ENCODE measurements at places on chromosomes 11 and 22.

GRCh38 chr11:72520815-72521214 lies 86.5 kb upstream of the CLPB start:
- no peak for DNase-seq

DNA sequence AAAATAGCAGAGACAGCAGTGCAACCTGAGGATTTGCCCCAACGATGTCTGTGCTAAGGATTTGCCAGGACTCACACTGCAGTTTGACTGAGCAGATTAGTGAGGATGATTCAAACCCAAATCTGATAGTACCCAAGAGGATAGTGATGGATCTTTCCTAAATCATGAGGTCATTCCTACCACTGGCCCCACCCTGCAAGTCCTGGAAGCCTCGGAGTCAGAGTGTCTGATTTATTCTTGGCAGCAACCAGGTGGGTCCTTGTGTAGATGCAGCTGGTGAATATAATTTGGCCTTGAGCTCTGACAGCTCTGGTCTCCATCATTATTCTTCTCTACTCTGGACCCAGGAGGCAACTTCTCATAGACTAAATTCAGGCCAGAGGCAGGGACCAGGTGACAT lies 179.3 kb upstream of the RAG2 start:
- no peak for DNase-seq

- DNase-seq = no peak
Measured at GRCh38 chr11:63277345-63277943, 34.0 kb upstream of the SLC22A25 start.

DNA sequence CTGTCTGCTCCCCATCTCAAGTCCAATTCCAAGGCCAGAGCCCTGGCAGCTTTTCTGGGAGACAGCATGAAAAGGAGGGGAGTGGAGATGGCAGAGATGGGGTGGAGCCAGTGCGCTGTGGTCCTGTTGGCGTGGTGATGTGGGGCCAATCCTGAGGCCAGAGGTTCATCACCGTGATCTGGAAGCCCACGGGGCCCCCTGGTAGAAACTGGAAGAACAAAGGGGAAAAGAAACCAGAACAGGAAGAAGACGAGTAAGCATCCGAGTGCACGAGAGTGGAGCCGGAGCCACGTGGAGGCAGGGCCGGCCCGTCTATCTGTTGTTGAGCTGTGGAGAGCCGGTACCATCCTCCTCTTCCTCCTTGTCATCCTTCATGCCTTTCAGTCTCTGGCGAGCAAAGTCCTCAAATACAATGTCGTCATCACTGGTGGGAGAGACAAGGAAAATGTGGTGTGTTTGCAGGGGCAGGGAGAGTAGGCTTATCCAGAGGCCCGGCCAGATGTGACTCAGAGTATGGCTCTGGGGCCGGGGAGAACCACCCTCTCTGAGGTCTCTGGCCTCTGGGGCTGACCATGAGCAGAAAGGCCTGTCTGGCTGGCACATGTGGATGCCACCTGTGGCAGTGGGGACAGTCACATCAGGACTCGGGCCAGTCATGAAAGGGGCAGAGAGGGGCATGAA lies 25.4 kb downstream of the TPBGL start:
- DNase-seq = no peak

GRCh38 chr11:6648501-6648900 lies 7.1 kb downstream of the DCHS1 start:
- DNase-seq = no peak

DNA sequence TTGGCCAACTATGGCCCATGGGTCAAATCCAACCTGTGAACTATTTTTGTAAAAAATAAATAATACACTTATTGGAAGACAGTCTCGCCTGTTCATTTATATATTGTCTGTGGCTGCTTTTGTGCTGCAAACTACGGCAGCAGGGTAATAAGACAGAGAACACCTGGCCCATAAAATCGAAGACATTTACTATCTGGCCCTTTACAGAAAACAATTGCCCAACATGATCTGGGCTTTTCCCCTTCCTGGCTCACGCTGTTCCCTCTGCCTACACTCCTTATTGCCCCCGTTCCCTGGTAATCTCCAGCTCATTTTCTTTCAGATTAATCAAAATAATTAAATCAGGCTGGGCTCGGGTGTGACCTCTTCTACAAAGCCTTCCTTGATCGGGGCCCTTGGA lies 5.6 kb downstream of the PLAAT2 start:
- DNase-seq = no peak

DNA sequence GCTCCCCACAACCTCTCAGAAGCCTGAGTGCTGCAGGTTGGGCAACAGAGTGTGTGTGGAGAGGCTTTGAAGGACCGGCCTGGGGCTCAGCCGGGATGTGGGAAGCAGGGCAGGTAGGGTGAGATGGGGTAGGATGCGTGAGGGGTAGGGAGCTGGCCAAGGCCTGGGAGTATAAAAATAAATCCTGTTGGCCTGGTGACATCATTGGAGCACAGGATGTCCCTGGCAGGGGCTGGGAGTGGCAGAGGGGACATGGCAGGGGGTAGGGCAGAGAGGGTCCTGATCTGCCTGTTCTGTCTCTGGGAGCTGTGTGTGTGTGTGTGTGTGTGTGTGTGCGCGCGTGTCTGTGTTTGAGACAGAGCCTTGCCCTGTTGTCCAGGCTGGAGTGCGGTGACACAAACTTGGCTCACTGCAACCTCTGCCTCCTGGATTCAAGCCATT lies 28.6 kb downstream of the TEF start:
- DNase-seq = no peak

- no peak for DNase-seq
Measured at GRCh38 chr11:132244846-132245245, 874.4 kb downstream of the NTM start.

DNA sequence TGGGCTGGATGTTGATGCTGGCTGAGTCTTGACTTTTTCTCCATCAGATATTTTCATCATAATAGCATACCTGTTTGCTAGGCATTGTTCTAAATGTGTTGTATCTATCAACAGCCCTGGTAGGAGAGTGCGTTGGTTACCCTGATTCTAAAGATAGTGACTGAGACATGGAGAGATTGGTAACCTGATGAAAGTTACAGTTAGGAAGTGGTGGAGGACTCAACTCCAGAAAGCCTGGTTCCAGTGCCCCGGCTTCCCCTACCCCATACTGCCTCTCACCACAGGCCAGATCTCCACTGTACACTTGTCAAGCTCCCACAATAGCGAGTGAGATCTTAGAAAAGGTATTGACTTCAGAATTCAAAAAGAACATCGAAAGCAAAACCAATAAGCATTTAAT lies 22.8 kb upstream of the RELT start:
- DNase-seq = no peak

GRCh38 chr11:105357764-105358163 lies 218.2 kb upstream of the CARD18 start:
- no peak for DNase-seq

- no peak for DNase-seq
Measured at GRCh38 chr22:50674130-50674500, 1.5 kb downstream of the SHANK3 start.

DNA sequence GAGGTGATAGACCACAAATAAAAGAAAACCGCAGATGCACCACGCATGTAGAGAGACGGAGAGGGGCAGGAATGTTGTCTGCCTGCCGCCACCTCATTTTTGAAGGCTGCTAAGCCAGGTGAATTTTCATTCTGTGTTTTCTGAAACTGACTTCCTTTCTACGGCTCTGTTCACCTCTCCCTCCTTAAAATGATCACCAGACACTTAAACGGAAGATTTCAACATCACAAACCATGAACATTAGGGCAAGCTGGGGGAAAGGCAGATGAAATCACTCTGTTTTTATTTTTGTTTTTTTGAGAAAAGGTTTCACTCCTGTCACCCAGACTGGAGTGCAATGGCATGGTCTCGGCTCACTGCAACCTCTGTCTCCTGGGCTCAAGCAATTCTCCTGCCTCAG lies 232.4 kb downstream of the MIAT start:
- DNase-seq = no peak

- DNase-seq = no peak
Measured at GRCh38 chr11:130144141-130144540, 15.4 kb upstream of the ST14 start.

DNA sequence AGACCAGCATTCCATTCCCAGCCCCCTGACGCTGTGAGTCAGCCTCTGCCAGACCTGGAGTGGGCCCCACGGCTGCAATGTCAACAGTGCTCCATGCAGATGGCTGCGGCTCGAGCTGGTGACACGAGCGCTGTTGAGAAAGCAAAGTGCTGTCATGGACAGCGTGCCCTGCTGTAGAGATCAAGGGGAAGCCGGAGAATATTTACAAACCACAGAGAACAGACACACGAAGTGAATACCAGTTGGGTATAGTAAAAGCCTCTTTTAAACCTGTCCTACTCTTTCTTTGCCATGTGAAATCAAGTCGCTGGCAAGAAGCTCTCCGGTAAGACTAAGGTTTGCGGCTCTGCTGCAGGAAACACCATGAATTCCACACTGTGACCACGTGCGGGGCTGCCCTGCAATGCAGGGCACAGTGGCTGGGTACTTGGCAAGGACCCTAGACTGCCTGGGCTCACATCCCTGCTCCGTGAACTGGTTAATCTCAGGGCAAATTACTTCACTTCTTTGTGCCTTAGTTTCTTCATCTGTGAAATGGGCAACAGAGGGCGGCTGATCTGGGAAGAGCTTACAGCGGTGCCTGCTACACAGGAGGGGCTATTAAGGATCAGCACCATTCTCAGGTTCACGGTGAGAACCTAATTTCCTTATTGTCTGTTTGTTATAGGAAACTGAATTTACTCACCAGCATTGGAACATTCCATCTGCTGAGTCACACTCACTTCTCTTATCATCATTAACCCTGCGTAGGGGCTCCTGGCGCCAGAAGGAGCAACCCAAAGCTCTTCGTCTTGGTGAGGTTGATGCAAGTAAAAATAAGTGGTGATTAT lies 27.8 kb upstream of the ELFN2 start:
- no peak for DNase-seq

DNA sequence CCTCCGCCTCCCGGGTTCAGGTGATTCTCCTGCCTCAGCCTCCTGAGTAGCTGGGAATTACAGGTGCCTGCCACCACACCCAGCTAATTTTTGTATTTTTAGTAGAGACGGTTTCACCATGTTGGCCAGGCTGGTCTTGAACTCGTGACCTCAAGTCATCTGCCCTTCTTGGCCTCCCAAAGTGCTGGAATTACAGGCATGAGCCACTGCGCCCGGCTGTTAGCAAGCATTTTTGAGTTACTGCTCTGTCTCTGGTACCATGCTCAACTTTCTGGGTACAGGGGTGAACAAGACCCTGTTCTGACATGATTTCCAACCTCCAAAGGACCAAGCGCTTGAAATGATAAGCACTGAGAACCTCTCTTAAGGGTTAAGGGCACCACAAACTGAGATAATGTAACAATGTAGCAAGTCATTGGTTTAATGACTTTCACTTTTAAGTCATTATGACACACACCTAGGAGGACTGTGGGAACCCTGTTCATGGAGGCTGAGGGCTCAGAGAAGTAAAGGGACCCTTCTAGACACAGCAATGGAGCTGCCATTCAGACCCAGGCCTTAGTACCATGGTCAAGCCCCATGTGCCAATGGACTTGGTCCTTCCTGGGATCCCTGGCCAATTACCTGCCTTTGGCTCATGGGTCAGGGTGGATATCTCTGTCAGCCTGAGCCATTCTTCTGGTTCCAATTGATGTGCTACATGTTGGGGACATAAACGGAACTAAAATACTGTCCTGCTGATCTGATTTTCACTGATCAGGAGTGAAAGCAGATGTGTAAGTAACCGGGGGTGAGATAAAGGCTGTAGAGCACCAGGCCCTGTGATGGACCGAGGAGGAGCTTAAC lies 11.6 kb downstream of the SLC3A2 start:
- no peak for DNase-seq

DNA sequence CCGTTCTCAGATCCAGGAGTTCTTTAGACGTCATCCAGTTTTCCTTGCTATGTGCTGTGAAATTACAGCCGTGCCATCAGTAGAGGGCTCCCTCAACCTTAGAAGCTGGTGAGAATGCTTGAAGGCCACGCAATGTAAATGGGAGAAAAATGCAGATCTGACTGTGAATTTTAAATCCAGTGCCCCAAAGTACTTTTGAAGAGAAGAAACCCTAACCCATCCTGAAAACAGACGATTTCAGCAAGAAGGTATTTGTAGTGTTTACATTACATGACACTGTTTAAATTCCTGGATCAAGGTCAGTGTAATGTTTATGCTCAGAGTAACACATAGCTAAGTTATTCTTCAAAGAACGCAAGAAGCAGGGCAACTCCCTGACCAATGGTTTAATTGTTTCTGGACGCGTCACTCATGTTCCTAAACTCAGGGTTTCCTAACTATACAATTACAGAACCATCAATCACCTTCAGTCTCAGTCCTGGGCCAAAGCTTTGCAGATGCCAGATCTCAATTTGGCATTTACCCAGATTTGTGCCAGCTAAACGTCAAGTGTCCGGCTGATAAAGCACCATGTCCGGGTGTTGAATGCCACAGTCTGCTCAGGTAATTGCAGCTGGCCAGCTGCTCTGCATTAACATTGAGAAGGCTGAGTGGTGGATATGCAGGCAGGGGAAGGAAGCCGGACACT lies 38.2 kb downstream of the ADAMTS8 start:
- no peak for DNase-seq

DNA sequence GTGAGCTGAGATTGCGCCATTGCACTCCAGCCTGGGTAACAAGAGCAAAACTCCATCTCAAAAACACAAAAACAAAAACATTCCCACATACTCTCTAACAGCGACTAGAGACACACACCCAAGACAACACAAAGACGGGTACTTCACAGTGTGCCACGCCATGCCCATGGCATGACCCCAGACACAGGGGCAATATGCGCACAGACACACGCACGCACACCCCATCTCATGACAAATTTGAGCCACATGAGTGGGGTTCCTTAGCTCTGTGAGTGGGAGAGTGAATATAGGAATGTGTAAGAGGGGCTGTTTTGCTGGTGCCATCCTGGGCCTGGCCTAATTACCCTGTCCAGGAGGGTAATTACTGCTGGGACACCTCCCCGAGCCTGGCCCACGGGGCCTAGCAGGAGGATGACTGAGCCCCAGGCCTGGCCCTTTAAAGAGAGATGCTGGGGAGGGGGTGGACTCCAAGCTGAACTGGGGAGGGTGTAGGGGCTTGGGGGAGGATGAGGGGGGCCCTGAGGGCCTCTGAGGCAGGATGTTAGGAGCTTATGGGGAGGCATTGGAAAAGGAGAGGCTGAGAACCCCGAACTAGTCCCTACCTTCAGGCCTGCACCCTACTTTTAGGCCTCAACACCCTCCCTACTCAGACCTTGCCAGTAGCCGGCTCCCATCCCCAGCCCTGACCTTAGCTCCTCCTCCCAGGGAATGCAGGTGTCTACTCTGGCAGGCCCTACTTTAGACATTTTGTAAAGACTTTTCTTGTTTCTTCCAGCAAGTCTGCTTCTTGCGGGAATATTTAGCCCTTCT lies 1.5 kb downstream of the LTBP3 start:
- DNase-seq = no peak

- no peak for DNase-seq
Measured at GRCh38 chr22:17678817-17679385, 40.3 kb downstream of the BCL2L13 start.

- DNase-seq = no peak
Measured at GRCh38 chr11:64060263-64060860, 24.6 kb downstream of the FLRT1 start.

GRCh38 chr22:20015187-20015625 lies 1.4 kb downstream of the ARVCF start:
- no peak for DNase-seq

- DNase-seq = no peak
Measured at GRCh38 chr22:48340727-48341709, 1486.7 kb downstream of the BRD1 start.

GRCh38 chr11:64870176-64870892 lies 8.1 kb downstream of the EHD1 start:
- no peak for DNase-seq

GRCh38 chr11:109960831-109961230 lies 132.4 kb upstream of the ZC3H12C start:
- no peak for DNase-seq

Measured in NCI-H1694 (cell line).